GM23338 (cell line): ENCODE measurements at places on chromosomes 6 and 20.

DNA sequence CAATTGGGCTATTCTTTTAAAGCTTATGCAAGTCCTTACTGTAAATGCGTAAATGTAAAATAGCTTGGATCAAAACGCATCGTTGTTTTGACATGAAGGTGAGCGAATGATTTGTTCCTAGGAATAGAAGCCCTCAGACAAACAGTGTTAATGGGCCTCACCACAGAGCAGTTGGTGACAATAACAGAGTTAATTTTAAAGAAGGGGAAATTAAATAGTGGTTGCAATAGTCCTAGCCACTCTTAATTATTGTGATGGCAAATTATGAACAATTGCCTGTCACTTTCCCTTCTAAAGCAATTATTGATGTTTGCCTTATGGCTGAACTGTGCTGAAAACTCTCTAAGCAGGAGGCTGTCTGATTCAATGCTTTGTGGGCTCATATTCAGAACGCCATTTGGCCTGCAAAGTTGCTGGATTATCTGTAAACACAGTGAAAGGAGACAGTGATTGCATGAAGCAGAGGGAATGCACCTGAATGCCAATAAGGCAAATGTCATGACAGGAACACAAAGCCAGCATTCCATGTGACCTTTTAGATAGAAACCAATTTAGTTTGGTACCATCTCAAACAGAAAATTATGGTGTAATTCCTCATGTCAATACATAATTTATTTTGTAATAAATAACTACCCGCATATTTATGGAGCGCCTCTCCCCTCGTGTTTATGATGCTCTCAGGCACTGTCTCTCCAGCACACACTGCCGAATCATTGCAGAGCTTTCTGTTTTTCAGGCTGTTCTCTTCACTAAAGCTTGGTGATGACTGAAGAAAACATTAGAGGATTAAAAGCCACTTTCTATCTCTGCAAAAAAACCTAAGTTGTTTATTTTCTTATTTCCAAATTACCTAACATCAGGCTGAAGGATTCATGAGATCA is 387.5 kb downstream of the HACE1 start:
- H3K27ac ChIP-seq = peak overlapping the region; percentile 60
- peak overlapping the region; percentile 4 for H3K4me3 ChIP-seq
- H3K4me1 ChIP-seq = peaks cover 28% of the 10 kb centered on the region

DNA sequence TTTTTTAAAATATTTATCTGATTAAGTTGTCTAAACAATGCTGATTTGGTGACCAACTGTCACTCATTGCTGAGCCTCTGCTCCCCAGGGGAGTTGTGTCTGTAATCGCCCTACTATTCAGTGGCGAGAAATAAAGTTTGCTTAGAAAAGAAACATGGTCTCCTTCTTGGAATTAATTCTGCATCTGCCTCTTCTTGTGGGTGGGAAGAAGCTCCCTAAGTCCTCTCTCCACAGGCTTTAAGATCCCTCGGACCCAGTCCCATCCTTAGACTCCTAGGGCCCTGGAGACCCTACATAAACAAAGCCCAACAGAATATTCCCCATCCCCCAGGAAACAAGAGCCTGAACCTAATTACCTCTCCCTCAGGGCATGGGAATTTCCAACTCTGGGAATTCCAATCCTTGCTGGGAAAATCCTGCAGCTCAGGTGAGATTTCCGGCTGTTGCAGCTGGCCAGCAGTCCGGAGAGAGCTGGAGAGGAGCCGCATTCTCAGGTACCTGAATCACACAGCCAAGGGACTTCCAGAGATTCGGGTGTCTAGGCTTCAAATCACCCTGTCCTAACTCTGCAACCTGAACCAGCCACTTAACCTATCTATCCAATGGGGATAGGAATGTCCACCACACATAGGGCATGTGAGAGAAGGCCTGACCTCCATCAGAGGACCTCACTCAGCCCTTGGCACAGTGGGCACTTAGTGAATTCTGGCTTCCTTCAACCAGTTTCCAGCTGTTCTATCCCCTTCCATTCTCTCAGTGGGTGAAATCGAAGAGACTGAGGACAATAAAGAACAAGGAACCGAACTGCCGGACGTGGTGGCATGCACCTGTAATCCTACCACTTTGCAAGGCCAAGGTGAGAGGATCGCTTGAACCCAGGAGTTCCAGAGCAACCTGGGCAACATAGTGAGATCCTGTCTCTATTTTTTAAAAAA is 3.1 kb downstream of the TNF start:
- peaks cover 4% of the 10 kb centered on the region; the same call in 1 of the 2 replicates for H3K4me1 ChIP-seq
- no peaks in the 10 kb centered on the region for H3K36me3 ChIP-seq
- no peak overlapping the region for H3K27ac ChIP-seq
- peak; percentile 75 for DNase-seq

DNA sequence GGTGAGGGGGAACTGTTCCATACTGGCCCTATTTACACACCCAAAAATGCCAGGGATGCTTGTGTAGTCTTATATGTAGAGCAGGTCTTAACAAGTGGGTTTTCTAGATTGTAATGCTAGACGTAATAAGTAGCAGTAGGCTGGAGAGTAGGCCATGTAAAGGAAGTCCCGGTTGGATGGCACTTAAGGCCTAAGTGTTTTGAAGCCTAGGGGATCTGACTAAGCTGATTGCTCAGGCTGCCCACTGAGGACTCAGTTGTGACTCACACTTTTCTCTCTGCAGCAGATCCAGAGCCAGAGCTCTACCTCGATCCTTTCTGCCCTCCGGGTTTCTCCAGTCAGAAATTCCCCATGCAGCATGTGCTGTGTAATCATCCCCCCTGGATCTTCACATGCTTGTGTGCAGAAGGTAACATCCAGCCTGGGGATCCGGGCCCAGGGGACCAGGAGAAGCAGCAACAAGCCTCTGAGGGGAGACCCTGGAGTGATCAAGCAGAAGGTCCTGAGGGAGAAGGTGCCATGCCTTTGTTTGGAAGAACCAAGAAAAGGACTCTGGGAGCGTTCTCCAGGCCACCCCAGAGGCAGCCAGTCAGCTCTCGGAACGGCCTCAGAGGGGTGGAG is 26.6 kb downstream of the ZNF133 start:
- no peaks in the 10 kb centered on the region for H3K4me1 ChIP-seq
- no peak overlapping the region for H3K4me3 ChIP-seq
- no peak for DNase-seq
- no peak overlapping the region for H3K27ac ChIP-seq
- no peaks in the 10 kb centered on the region for H3K27me3 ChIP-seq

DNA sequence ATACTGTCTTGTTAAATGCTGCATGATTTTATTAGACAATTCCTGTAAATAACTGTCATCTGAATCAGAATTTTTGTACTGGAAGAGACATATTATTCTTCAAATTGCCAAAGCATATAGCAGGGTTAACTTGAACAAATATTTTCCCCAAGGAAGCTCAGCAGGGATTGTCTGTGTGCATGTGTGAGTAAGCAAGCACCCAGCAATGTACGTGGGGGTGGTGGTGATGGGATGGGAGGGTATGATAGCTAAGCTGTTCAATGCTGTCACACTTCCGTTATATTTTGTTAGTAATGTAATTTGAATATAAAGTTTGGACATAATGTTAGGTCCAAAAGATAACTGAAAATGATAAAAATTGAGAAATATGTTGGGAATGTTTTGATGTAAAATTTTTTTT is 118.1 kb downstream of the MYB start:
- no peak overlapping the region for H3K4me3 ChIP-seq
- no peak overlapping the region for H3K27ac ChIP-seq
- DNase-seq = no peak
- H3K27me3 ChIP-seq = no peaks in the 10 kb centered on the region
- H3K36me3 ChIP-seq = no peaks in the 10 kb centered on the region

GRCh38 chr6:68447112-68447511 is 188.0 kb upstream of the ADGRB3 start:
- no peak overlapping the region for H3K4me3 ChIP-seq
- no peaks in the 10 kb centered on the region for H3K27me3 ChIP-seq
- H3K36me3 ChIP-seq = no peaks in the 10 kb centered on the region
- peak; percentile 6 for DNase-seq
- H3K4me1 ChIP-seq = no peaks in the 10 kb centered on the region

DNA sequence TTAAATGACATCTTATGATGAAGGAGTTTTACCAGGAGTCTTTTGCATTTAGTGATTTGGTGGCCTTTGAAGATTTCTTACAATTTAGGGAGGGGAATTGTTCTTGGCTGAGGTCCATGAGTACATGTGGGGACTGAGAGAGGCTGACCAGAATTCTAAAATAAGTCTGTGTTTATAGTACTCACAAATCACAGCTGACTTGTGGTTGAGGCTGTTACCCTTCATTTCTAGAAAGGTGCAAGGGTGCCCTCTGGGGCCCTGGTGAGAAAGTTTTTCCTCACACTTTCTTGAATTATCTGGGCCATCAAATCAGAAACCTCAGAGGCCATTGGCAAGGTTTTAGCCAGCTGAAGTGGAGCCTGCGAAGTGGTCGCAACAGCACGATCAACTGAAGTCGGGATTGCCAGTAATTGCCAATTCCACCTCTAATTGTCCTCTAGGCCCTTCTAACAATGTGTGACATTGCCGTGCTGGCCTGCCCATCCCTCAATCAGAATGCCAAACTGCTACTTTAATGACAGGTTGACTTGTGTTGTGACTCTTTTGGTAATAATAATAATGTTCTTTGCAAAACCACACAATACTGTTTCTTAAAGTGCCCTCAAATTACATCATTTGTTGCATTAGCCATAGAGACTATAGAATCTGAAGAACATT is 221.6 kb downstream of the OGFRL1 start:
- H3K36me3 ChIP-seq = no peaks in the 10 kb centered on the region
- no peaks in the 10 kb centered on the region for H3K4me1 ChIP-seq
- H3K27ac ChIP-seq = no peak overlapping the region
- peak; percentile 77 for DNase-seq

DNA sequence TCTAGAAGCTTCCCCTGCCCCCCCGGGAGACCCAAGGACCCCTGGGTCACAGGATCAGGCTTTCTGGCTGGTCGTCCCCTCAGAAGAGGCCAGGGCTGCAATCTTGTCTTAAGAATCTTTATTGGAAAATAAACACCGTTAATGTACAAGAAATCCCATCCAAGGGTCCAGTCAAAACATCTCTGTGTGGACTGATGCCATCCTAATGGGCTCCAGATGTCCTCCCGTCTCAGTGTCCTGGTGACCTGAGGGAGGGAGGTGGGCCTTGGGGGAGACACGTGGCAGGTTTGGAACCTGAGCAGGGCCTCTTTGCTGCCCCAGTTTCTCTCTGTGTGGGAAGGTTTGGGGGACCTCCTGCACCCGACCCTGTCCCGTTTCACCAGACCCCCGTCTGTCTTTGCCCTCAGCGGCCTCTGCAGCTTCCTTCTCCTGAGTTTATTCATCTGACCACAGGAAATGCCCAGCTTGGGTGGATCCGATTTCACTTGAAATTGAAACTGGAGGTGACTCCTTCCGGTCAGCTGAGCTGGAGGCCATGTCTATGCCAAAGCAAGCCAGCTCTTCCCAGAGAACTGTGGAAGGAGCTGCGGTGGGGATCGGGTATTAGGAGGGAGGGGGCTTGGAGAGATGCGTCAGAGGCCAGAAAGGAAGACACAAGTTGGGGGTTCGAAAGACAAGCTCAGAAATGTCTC is 75.1 kb downstream of the SLC2A10 start:
- no peak overlapping the region for H3K4me3 ChIP-seq
- H3K27ac ChIP-seq = no peak overlapping the region
- no peaks in the 10 kb centered on the region for H3K27me3 ChIP-seq
- H3K4me1 ChIP-seq = no peaks in the 10 kb centered on the region

GRCh38 chr6:10347561-10348327 is 67.1 kb downstream of the TFAP2A start:
- no peak for DNase-seq
- H3K27ac ChIP-seq = no peak overlapping the region
- no peaks in the 10 kb centered on the region for H3K4me1 ChIP-seq
- no peak overlapping the region for H3K4me3 ChIP-seq

GRCh38 chr6:107400616-107401147 is 58.7 kb downstream of the PDSS2 start:
- no peak overlapping the region for H3K27ac ChIP-seq
- H3K36me3 ChIP-seq = no peaks in the 10 kb centered on the region
- no peak overlapping the region for H3K4me3 ChIP-seq
- H3K27me3 ChIP-seq = no peaks in the 10 kb centered on the region

DNA sequence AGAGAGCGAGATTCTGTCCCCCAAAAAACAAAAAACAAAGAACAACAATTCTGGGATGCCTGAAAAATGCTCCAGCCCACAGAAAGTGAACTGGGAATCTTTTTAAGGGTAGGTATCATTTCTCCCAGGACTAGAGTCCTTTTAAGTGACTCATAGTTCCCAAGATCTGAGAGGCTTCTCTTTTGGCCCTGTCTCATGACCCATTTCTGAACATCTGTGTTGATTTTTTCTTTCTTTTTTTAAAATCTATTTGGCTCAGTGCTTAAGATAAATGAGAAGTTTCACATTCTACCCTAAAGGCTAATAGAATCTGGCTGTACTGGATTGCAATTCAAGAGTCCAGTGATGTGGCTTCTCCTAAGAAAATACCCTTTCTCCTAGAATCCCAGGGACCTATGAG is 217.6 kb upstream of the FOXQ1 start:
- no peak overlapping the region for H3K4me3 ChIP-seq
- no peaks in the 10 kb centered on the region for H3K4me1 ChIP-seq
- H3K27ac ChIP-seq = no peak overlapping the region
- peaks cover 7% of the 10 kb centered on the region for H3K27me3 ChIP-seq

GRCh38 chr20:16485401-16485800 is 87.8 kb downstream of the KIF16B start:
- H3K27me3 ChIP-seq = no peaks in the 10 kb centered on the region
- DNase-seq = no peak
- H3K36me3 ChIP-seq = no peaks in the 10 kb centered on the region
- no peak overlapping the region for H3K4me3 ChIP-seq

DNA sequence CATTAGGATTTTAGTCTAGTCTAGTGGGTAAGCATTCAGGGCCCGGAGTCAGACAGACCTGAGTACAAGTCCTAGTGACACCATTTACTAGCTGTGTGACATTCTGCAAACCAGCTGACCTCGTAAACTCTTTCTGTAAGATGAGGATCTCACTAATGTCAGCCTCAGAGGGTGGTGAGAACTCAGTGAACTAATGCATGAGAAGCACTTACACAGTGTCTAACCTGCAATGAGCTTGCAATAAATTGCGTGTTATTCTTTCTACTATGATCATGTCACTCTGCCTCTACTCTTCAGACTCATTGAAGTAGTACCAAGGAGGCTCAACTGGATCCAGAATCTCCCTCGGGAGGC is 41.1 kb upstream of the ZNF831 start:
- no peaks in the 10 kb centered on the region for H3K27me3 ChIP-seq
- no peaks in the 10 kb centered on the region for H3K36me3 ChIP-seq
- DNase-seq = no peak
- H3K4me3 ChIP-seq = no peak overlapping the region
- H3K27ac ChIP-seq = peak overlapping the region; percentile 74

- H3K4me3 ChIP-seq = no peak overlapping the region
- H3K4me1 ChIP-seq = no peaks in the 10 kb centered on the region
- no peaks in the 10 kb centered on the region for H3K27me3 ChIP-seq
- no peak overlapping the region for H3K27ac ChIP-seq
Observed at GRCh38 chr20:11748436-11748835, 169.3 kb upstream of the BTBD3 start.

DNA sequence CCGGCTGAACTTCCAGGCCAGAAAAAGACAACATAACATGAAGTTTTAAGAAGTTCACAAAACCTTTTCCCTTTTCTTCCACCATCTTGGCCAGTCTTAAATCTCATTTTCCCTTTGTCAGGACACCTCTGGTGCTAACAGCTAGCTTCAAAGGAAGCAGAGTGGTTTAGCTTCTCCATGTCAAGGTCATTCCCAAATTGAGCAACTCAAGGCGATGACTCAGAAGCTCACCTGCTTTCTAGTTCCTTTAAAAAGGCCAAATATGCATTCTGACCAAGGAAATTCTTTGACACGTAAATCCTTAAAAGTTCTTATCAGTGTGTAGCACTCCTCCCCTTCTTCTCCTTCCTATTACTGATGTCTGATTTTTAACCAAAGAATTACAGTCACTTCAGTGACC is 69.6 kb upstream of the VGLL2 start:
- peak; percentile 17 for DNase-seq
- no peak overlapping the region for H3K27ac ChIP-seq
- peaks cover 5% of the 10 kb centered on the region for H3K4me1 ChIP-seq
- no peak overlapping the region for H3K4me3 ChIP-seq
